ENCODE measurements at places on chromosomes 6 and 20.

DNA sequence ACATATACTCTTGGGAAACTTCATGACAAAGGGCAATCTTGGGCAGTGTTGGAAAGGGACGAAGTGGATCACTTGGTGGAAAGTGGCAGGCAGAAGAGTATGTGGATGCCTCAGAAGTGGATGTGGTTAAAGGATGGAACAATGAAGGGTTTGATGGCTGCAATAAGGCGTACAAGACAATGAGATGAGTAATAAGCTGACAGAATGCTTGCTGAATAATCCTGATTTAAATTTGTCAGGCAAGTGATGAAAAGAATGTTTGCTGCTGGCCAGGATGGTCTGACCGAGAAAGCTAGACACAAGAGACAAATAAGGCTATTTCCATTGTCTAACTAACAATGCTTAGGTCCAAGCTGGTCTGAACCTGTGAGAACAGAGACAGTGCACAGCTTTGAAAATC, 61.6 kb upstream of the CEP85L start:
- DNase-seq, result peak; percentile 67

- peak; percentile 52 for DNase-seq
Measured at GRCh38 chr6:106608080-106608668, 21.1 kb downstream of the RTN4IP1 start.

- no peak for DNase-seq
Measured at GRCh38 chr6:129875610-129876520, 14.8 kb upstream of the TMEM244 start.

GRCh38 chr20:50278377-50278683, 87.7 kb downstream of the CEBPB start:
- no peak for DNase-seq

DNA sequence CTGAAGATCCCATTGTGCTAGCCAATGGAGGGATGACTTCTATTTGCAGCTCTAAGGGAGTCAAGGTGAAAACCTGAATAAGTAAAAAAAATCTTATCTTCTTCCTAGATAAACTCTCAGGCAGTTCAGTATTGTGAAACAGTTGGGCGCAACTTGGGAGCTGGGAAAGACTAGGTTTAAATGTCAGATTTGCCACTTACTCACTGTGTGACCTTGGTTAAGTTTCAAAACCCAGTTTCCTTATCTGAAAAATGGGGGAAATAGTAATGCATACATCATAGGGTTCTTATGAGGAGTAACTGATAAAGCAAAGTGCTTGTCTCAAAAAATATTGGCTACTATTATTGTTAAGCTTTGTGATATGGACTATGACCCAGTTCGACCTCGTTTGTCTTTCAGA, 88.8 kb downstream of the CD83 start:
- no peak for DNase-seq
